Neural progenitor cell (in vitro differentiated cells): ENCODE measurements at places on chromosomes 6 and 20. TPM values are rescaled to one million over a fixed set of nuclear protein-coding genes. Genes with fewer than 3 reads are reported as not detected.
A peak's percentile ranks its signal among the peaks of the same experiment; 100 is the strongest.

DNA sequence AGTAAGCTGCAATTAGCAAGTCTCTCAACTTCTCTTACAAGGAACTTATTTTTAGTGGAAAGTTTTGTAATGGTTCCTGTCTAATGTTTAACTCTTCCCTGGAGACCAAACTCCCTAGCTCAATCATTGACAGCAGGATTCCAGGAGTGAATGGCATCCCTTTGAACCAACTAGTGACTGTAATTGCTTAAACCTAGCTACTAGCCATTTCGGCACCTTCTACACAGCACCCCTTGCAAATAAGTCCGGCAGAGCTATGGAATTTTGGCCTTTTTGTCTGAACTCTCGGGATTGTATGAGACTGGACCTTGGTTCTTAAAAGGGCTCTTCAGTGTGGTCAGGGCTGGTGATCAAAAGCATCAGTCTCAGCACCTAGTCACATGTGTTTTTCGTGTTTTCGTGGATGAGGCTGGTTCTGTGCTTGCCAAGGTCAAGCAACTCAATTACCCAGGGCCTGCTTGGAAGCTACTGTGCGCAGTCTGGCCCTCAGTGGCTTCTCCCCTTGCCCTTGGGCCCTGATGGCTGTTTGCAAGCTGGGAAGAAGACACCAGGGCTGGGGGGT lies 135.3 kb upstream of the NEDD9 start:
- H3K27ac ChIP-seq, result peak overlapping the region; percentile 61
- H3K4me1 ChIP-seq, result peaks cover 23% of the 10 kb centered on the region
- DNase-seq, result peak; percentile 13

GRCh38 chr6:106799031-106799894 lies 169.9 kb downstream of the QRSL1 start:
- peak; percentile 23 for DNase-seq
- peaks cover 19% of the 10 kb centered on the region for H3K4me1 ChIP-seq
- H3K4me3 ChIP-seq, result no peak overlapping the region
- H3K27ac ChIP-seq, result no peak overlapping the region
- no peaks in the 10 kb centered on the region for H3K36me3 ChIP-seq

DNA sequence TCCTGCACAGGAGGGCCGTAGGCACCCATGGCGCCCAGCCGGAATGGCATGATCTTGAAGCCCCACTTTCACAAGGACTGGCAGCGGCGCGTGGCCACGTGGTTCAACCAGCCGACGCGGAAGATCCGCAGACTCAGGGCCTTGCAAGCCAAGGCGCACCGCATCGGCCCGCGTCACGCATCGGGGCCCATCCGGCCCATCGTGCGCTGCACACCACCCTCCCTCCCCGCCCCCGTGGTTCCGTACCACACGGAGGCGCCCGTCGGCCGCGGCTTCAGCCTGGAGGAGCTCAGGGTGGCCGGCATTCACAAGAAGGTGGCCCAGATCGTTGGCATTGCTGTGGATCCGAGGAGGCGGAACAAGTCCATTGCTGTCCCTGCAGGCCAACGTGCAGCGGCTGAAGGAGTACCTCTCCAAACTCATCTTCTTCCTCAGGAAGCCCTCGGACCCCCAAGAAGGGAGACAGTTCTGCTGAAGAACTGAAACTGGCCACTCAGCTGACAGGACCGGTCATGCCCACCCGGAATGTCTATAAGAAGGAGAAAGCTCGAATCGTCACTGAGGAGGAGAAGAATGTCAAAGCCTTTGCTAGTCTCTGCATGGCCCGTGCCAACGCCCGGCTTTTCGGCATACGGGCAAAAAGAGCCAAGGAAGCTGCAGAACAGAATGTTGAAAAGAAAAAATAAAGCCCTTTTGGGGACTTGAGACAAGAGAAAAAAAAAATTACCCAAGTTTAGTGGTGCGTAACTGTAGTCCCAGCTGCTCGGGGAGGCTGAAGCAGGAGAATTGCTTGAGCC lies 9.9 kb upstream of the NCOA5 start:
- H3K36me3 ChIP-seq, result no peaks in the 10 kb centered on the region
- H3K4me1 ChIP-seq, result no peaks in the 10 kb centered on the region
- peaks cover 60% of the 10 kb centered on the region for H3K27me3 ChIP-seq
- no peak overlapping the region for H3K27ac ChIP-seq

ENPP3 gene
- total RNA-seq, result 0.09 and 0.50 TPM in 2 replicates

DNA sequence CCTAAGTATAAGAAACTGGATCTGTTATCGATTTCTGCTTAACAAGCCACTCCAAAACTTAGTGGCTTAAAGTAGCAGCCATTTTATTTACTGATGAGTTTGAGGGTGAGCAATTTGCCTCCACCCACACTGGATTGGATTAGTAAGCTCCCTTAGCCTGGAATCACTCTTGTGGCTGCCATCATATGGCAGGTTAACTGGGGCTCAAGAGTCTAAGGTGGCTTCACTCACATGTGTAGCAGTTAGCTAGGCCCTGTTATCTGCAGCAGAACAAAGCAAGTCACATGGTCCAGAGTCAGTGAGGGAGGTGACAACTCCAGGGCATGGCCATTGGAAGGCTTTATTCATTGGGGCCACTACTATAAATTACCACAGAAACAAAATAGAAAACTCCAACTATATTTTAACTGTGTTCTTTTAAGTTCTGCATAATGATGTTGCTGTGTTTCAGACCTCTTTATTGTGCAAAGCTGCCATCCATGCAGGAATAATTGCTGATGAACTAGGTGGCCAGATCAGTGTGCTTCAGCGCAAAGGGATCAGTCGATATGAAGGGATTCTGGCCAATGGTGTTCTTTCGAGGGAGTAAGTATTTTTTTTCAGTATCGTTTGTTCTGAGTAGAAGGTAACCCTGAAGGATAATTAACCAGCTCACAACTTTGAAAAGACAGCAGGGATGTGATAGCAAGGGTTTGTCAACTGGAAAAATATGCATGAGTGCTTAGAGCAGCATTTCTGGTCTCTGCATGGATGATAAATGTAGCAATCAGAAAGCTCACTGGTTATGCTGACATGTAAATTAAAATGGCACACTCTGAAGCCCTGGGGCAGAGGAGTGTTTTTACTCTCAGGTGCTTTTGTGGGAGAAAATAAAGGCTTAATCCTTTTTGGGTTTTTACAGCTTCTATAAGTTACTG lies 49.6 kb downstream of the DCBLD1 start:
- H3K4me3 ChIP-seq, result no peak overlapping the region
- no peaks in the 10 kb centered on the region for H3K36me3 ChIP-seq
- peaks cover 11% of the 10 kb centered on the region for H3K4me1 ChIP-seq
- H3K27ac ChIP-seq, result no peak overlapping the region
- no peak for DNase-seq

GRM4 gene
- total RNA-seq, result 1.2 and 1.8 TPM in 2 replicates

- no peak overlapping the region for H3K4me3 ChIP-seq
- H3K27ac ChIP-seq, result peak overlapping the region; percentile 93
- H3K4me1 ChIP-seq, result peaks cover 18% of the 10 kb centered on the region
- peak; percentile 24 for DNase-seq
- H3K27me3 ChIP-seq, result no peaks in the 10 kb centered on the region
Measured at GRCh38 chr6:126152372-126152745, 166.0 kb downstream of the TRMT11 start.

DNA sequence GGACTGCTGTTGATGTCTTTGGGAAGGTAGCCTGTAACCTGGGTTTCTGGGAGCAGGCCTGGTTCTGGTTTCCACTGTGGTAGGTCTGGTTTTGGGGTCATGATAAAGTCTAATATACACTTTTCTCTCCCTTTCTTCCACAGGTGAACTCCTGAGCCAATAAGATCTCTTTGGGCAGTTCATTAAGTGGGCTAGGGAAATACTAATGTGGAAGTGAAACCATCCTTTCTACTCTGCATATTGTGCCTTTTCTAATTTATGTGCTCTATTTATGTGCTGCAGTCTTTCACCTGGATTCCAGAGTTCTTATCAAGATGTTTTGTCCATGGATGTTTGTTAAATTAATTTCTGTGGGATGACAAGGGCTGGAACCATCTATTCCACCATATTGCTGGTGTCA lies 165.7 kb upstream of the PTPRK start:
- H3K4me1 ChIP-seq, result no peaks in the 10 kb centered on the region
- H3K27me3 ChIP-seq, result no peaks in the 10 kb centered on the region
- H3K4me3 ChIP-seq, result no peak overlapping the region
- no peak for DNase-seq
- H3K27ac ChIP-seq, result no peak overlapping the region
- H3K36me3 ChIP-seq, result no peaks in the 10 kb centered on the region

DNA sequence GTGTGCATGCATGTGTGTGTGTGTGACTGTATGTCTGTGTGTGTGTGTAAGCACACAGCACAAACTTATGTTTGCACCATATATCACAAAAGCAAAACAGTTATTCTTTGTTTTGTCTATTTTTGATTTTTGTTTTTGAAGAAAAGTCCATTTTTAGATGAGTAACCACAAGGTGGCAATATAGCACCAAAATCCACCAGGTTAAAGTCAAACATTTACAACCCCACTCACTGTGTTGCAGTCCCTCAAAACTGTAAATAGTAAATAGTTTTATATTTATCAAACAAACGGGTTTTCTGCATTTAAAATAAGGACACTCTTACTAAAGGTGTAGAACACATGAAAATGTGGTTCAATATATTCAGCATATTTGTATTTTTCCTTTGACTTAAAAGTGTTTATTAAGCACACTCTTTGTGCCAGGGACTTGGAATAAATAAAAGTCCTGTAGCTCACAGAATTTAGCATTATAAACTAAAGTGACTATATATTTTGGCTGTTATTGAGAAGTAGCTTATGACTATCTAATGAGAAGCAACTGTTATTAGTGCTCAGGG lies 118.5 kb downstream of the GFRAL start:
- no peaks in the 10 kb centered on the region for H3K4me1 ChIP-seq
- H3K36me3 ChIP-seq, result no peaks in the 10 kb centered on the region
- DNase-seq, result peak; percentile 43
- no peaks in the 10 kb centered on the region for H3K27me3 ChIP-seq
- H3K27ac ChIP-seq, result no peak overlapping the region
- no peak overlapping the region for H3K4me3 ChIP-seq

DNA sequence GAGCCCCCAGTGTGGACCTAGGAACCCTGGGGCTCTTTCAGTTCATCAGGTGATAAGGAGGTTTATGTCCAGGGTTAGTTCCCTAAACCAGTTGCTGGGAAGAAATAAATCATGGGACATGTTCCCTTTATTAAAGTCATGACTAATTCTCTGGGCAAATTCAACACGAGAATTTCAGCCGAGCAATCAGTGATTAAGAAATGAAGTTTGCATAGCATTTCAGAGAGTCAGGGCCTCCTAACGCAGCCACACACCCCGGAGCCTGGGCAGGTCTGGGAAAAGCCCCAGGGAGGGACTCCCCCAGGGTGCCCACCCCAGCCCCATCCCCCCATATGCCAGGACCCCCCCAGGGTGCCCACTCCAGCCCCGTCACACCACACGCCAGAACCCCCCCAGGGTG lies 20.1 kb downstream of the SLCO4A1 start:
- no peak overlapping the region for H3K27ac ChIP-seq
- no peaks in the 10 kb centered on the region for H3K27me3 ChIP-seq
- H3K4me1 ChIP-seq, result peaks cover 10% of the 10 kb centered on the region

- DNase-seq, result no peak
- peaks cover 10% of the 10 kb centered on the region for H3K4me1 ChIP-seq
- no peaks in the 10 kb centered on the region for H3K36me3 ChIP-seq
- H3K4me3 ChIP-seq, result no peak overlapping the region
Measured at GRCh38 chr20:59948212-59948611, 8.0 kb downstream of the FAM217B start.

EDEM2 gene
- total RNA-seq, result 9.3 and 13.8 TPM in 2 replicates

DNA sequence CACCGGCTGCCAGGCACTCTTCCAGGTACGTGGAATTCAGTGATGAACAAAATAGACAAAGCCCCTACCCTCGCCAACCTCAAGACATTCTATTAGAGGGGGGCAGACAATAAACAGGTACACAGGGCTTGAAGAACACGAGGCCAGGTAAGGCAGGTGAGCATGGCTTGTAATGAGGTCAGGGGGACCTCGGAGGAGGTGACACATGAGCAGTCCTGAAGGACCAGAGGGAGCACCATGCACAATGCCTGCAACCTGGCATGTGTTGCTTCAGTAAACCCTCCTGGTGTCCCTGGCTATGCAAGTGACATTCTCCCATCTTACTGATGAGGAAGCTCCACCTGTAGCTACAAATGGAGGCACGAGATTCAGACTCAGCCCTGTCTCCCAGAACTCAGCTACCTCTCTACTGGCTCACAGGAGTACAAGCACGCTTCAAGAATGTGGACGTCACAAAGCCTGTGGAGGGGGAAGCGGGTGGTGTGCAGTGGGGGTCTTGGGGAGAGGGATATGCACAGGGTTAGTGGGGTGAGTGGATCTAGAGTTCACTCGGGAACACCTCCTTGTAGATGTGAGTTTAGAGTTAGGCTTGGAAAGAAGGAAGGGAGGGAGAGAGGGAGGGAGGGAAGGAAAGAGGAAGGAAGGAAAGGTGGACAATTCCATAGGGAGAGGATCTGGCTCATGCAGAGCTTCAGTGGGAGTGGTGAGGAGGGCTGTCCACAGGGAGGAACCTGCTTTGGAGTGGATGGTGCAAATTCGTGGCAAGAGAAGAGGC lies 7.6 kb upstream of the MAPK13 start:
- no peak overlapping the region for H3K27ac ChIP-seq
- H3K36me3 ChIP-seq, result no peaks in the 10 kb centered on the region
- no peak for DNase-seq
- H3K27me3 ChIP-seq, result no peaks in the 10 kb centered on the region
- peaks cover 9% of the 10 kb centered on the region for H3K4me1 ChIP-seq

DNA sequence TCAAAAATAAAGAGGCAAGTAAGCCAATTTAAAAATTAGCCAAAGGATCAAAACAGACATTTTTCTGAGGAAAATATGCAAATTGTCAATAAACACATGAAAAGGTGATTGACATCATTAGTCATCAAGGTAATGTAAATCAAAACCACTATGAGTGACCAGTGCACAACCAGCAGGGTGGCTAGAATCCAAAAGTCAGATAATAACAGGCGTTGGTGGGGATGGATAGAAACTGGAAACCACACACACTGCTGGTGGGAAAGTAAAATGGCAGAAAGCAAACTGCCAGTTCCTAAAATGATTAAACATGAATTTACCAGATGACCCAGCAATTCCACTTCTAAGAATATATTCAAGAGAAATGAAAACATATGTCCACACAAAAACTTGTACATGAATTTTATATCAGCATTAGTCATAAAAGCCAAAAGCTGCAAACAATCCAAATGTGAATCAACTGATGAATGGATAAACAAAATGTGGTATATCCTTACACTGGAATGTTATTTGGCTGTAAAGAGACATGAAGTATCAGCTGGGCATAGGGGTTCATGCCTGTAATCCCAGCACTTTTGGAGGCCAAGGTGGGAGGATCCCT lies 74.8 kb upstream of the MBOAT1 start:
- H3K4me3 ChIP-seq, result no peak overlapping the region
- no peaks in the 10 kb centered on the region for H3K27me3 ChIP-seq
- H3K36me3 ChIP-seq, result no peaks in the 10 kb centered on the region
- no peak for DNase-seq

GRCh38 chr20:57560554-57561355 lies at the start of gene PCK1:
PCK1 (plus strand) TSS chr20:57561110; CDS start chr20:57561412, 302 bp downstream.
- no peaks in the 10 kb centered on the region for H3K4me1 ChIP-seq
- H3K27ac ChIP-seq, result no peak within 1 kb of the TSS
- no peaks in the 10 kb centered on the region for H3K27me3 ChIP-seq
- no peak within 1 kb of the TSS for H3K4me3 ChIP-seq

BIRC7 gene
- total RNA-seq, result not detected in 2 replicates

THBD gene
- 0.06 and 0.15 TPM in 2 replicates for total RNA-seq

- no peak overlapping the region for H3K27ac ChIP-seq
- no peak for DNase-seq
Measured at GRCh38 chr20:59692139-59692538, 87.8 kb downstream of the PHACTR3 start.
